ENCODE measurements at places on chromosomes 11 and 22.

DNA sequence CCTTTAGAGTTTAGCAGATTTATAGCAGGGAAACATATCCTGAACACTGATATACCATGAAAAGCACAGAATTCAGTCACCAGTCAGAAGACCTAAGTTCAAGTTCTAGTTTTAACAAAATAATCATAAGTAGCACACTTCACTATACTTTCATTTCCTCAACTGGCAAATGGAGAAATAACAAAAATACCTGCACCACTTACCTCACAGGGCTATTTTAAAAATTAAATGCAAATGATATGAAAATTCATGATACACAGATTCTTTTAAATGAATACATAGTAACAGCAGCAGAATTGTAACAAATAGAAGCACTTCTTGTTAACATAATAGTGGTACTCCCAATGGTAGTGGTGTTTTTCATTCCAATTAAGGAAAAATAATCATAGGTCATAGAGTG, 139.0 kb downstream of the FCHSD2 start:
- no peak overlapping the region for H3K4me3 ChIP-seq
- H3K27ac ChIP-seq = no peak overlapping the region
- DNase-seq = no peak
- H3K4me1 ChIP-seq = no peaks in the 10 kb centered on the region
- no peaks in the 10 kb centered on the region for H3K36me3 ChIP-seq

- peaks cover 43% of the 10 kb centered on the region for H3K4me1 ChIP-seq
- no peak for DNase-seq
- H3K4me3 ChIP-seq = no peak overlapping the region
These were observed 97.8 kb downstream of the MICAL3 start for GRCh38 chr22:17926516-17926915.

- H3K4me3 ChIP-seq = no peak overlapping the region
- no peaks in the 10 kb centered on the region for H3K4me1 ChIP-seq
- H3K27me3 ChIP-seq = no peaks in the 10 kb centered on the region
- no peak for DNase-seq
- no peak overlapping the region for H3K27ac ChIP-seq
These were observed 8.1 kb upstream of the GLYAT start for GRCh38 chr11:58739725-58740430.

GRCh38 chr22:29208502-29208862, 2.8 kb downstream of the EMID1 start:
- H3K4me3 ChIP-seq = no peak overlapping the region
- H3K36me3 ChIP-seq = no peaks in the 10 kb centered on the region
- H3K27me3 ChIP-seq = no peaks in the 10 kb centered on the region
- DNase-seq = no peak

DNA sequence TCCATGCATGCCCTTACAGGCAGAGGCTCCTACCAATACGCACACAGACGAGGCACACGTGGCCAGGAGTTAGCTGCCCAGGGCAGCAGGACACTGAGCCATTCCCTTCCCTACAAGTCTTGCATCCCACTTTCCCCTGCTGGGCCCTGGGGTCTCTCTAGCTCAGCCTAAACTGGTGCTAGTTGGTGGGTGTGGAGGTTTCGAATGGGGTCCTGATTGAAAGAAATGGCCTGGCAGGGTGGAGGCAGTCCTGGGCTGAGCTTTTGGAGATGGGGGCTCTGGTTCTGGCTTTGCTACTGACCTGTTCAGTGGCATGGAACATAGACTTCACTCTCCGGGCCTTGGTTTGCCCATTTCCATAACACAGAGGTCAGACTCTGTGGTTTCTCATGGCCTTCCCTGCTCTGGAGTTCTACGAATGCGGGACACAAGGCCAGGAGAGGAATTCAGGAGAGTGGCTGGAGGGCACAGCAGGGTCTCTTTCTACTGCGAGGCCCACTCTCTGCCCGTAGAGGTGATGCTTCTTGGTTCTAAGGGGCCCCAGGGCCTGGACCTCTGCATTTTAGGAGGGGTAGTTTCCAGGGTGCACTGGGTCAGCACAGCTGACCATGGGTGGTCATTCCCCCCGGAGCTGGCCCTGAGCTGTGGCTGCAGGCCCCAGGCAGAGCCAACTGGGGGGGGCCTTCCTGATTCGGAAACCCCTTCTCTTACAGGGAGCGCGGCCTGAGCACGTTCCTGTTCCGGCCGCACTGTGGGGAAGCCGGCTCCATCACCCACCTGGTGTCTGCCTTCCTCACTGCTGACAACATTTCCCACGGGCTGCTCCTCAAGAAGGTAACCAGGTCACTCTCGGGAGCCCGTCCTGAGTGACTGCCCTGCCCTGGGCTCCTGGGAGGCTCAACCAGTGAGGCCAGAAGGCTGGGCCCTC, 40.0 kb downstream of the RNF141 start:
- H3K4me3 ChIP-seq = no peak overlapping the region
- H3K36me3 ChIP-seq = peaks cover 3% of the 10 kb centered on the region
- DNase-seq = no peak
- no peak overlapping the region for H3K27ac ChIP-seq
- no peaks in the 10 kb centered on the region for H3K27me3 ChIP-seq
- peaks cover 4% of the 10 kb centered on the region for H3K4me1 ChIP-seq

DNA sequence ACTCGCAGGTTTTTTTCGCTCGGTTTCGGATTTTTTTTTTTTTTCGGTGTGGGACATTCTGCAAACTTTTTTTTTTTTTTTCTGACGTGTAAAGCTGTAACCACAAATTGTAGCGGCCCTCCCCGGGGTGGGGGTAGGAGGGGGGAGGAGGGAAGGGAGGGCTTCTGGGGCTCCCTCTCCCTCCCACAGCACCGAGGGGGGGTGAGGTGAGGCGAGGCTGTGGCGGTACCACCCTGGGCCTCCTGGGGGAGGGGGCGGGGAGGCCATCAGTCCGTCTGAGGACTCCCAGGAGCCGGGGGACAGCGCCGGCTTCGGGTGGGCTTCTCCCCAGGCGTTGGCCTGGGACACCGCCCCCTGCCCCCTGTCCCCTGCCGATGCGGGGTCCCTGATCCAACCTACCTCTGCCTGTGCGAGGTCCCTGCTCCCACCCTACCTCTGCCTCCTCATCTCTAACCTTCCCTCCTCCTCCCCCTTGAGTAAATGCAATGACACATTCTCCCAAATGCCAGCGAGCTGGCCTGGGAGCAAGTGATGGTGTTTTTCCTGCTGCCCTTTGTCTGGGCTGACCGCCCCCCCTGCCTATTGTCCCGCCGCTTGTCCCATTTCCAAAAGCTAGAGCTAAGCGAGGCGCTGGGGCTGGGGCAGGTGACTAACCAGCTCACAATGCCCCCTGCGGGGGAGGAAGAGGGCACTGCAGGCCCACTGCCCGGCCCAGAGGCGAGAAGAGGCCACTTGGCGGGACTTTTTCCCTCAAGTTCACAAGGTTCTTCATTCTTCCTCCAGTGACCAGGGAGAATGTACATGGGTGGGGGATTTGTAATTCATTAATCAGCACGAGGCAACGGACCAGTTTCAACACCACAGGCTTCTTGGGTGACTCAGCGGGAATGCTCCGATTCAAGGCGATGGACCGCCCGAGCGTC, 511 bp upstream of the CLCF1 start:
- H3K4me1 ChIP-seq = peaks cover 58% of the 10 kb centered on the region
- no peaks in the 10 kb centered on the region for H3K27me3 ChIP-seq
- peak overlapping the region; percentile 83 for H3K4me3 ChIP-seq
- H3K27ac ChIP-seq = peak overlapping the region; percentile 100

- peaks cover 9% of the 10 kb centered on the region for H3K4me1 ChIP-seq
- H3K27ac ChIP-seq = no peak overlapping the region
- no peaks in the 10 kb centered on the region for H3K27me3 ChIP-seq
- H3K4me3 ChIP-seq = no peak overlapping the region
- no peaks in the 10 kb centered on the region for H3K36me3 ChIP-seq
These were observed 56.6 kb downstream of the ARHGEF12 start for GRCh38 chr11:120392793-120393192.

- H3K27ac ChIP-seq = no peak overlapping the region
- H3K27me3 ChIP-seq = no peaks in the 10 kb centered on the region
- H3K36me3 ChIP-seq = no peaks in the 10 kb centered on the region
- no peaks in the 10 kb centered on the region for H3K4me1 ChIP-seq
These were observed 8.5 kb downstream of the RAB30 start for GRCh38 chr11:83063073-83063754.

DNA sequence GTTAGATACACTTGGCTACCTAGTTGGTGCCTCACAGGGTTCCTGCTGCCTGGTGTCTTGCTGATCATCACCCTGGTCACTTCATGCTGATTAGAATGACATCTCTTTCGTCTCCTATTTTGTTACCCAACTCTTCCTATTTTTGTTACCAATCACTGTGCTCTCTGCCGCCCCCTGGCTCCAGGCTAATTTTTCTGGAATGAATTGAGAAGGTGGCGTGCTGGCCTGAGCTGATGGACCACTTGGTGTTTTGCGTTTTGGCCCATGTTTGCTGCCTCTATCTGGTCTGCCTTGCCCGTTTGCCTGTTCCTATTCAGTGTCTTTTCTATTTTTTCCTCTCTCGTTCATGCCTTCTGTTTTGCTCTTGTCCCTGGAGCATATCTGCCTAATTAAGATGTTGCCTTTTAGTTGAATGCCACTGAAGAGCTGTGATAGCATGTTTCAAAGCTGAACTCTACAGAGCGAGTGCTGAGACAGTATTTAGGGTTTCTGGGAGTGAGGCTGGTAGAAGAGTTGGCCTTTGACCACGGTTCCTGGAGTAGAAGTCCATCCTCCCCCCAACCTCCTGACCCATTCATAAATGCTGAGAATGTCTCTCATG, 5.9 kb upstream of the ATF4 start:
- peaks cover 69% of the 10 kb centered on the region for H3K36me3 ChIP-seq
- H3K27me3 ChIP-seq = no peaks in the 10 kb centered on the region
- DNase-seq = no peak
- peaks cover 20% of the 10 kb centered on the region for H3K4me1 ChIP-seq
- H3K27ac ChIP-seq = no peak overlapping the region

DNA sequence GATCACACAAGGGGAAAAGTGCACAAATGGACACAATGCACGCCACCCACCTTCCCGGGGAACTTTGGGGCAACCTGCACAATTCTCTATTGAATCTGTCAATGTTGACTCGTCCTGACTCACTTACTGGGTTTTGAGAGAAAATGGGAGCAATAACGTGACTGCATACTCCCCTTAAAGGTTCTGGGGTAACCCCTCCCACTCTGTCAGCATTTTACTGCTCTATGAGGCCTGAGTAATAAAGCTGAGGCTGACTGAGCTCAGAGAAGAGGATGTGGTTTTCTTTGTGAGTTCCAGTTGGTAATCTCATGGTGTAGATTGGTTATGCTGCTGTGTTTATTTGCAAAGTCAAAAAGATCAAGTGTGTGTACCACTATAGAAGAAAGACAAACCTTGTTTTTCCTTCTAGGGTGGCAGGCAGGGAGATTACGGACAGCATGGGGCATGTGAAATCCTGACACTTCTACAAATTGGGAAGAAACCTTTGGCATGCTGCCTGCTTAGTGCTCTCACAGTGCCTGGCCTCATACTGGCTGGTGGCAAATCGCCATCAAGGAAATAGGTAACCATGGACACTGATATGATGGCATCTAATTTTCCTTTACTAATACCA, 16.1 kb upstream of the APOA1 start:
- H3K4me1 ChIP-seq = peaks cover 21% of the 10 kb centered on the region
- DNase-seq = peak; percentile 34
- H3K36me3 ChIP-seq = no peaks in the 10 kb centered on the region

DNA sequence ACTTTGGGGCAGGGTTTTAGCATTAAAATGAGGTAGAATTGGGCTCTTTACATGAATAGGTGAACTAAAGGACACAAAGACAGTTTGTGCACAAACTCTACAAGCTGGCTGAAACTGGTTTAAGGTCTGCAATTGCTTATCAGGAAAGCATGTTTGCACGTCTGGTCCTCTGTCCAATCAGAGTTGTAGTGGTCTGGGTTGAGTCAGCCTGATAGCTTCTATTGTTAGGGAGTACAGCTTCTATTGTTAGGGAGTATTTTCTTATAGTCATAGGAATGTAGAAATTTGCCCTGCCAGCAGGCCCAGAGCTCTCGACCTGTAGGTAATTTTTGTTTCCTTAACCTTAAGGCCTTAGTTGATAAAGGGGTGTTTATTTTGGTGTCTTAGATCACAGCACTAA, 1422.4 kb downstream of the LRRC4C start:
- H3K4me1 ChIP-seq = no peaks in the 10 kb centered on the region
- DNase-seq = no peak
- no peaks in the 10 kb centered on the region for H3K27me3 ChIP-seq
- H3K36me3 ChIP-seq = no peaks in the 10 kb centered on the region
- no peak overlapping the region for H3K4me3 ChIP-seq

DNA sequence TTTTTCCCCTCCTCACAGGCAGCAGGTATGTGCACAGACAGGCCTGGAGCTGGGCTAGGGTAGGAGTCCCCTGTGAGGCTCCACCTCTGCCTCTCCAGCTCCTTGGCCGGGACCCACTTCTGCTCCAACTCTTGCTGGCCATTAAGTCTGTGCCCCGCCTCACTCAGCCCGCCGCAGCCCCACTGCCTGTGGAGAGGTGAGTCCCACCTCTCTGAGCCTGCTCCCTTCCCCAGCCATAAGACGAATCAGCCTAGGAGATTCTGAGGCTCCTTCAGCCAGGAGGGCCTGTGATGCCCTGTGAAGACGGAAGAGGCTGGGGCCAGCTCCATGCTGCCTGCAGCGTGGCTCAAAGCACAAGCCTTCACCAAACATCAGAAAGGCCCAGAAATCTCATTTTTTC, 23.0 kb downstream of the TSKU start:
- no peaks in the 10 kb centered on the region for H3K27me3 ChIP-seq
- no peak for DNase-seq
- H3K4me3 ChIP-seq = no peak overlapping the region
- no peaks in the 10 kb centered on the region for H3K36me3 ChIP-seq
- no peak overlapping the region for H3K27ac ChIP-seq

GRCh38 chr11:6735306-6735705, 36.5 kb downstream of the OR2AG2 start:
- DNase-seq = no peak
- H3K4me1 ChIP-seq = no peaks in the 10 kb centered on the region
- H3K36me3 ChIP-seq = no peaks in the 10 kb centered on the region
- peaks cover 40% of the 10 kb centered on the region for H3K27me3 ChIP-seq
- no peak overlapping the region for H3K4me3 ChIP-seq

DNA sequence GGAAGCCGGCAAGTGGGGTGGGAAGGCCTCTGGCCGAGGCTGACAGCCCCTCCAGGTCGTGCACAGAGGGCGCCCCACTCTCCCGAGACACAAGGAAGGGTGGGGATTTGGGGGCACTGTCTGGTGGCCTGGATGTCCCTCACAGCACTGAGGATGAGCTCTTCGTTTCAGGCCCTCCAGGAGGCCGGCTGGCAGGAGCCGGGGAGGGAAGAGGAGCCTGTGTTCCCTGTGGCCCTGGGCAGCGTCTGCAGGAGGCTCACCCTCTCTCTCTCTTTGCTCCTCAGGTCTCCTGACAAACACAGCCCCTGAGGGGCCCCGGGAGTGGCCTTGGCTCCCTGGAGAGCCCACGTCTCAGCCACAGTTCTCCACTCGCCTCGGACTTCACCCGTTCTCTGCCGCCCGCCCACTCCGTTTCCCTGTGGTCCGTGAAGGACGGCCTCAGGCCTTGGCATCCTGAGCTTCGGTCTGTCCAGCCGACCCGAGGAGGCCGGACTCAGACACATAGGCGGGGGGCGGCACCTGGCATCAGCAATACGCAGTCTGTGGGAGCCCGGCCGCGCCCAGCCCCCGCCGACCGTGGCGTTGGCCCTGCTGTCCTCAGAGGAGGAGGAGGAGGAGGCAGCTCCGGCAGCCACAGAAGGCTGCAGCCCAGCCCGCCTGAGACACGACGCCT, 1078.0 kb downstream of the BRD1 start:
- no peak for DNase-seq
- H3K4me1 ChIP-seq = no peaks in the 10 kb centered on the region
- no peaks in the 10 kb centered on the region for H3K27me3 ChIP-seq
- H3K36me3 ChIP-seq = no peaks in the 10 kb centered on the region
